ENCODE measurements at places on chromosomes 2 and 18.

DNA sequence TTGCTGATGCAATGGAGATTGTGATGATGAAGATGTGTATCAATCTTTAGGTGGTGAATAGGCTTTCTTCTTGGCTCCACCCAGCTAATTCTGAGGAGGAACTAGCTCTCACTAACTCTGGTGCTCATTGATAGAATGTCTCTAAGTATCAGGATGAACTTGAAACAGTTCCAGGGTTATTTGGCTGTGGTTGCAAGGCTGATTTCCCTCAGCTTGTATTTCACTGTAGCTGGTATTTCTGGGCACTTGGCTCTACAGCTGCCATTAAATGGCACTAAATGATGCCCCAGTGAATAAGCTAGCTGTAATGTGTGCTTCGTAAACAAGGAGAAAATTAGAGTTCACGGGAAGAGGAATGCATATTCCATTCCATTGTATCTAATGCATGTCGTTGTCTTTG lies 241.2 kb downstream of the RPIA start:
- DNase-seq, result no peak

DNA sequence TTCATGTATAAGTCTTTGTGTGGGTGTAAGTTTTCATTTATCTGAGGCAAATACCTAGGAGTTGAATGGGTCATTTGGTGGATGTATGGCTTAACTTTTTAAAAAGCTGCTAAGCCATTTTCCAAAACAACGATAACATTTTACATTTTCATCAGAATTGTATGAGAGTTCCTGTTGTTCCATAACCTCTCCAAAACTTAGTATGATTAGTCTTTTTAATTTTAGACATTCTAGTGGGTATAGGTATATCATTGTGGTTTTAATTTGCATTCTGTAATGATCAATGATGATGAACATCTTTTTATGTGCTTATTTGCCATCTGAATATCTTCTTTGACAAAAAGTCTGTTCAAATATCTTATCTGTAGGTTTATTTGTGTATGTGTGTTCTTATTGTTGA lies 74.4 kb upstream of the UGP2 start:
- no peak for DNase-seq

DNA sequence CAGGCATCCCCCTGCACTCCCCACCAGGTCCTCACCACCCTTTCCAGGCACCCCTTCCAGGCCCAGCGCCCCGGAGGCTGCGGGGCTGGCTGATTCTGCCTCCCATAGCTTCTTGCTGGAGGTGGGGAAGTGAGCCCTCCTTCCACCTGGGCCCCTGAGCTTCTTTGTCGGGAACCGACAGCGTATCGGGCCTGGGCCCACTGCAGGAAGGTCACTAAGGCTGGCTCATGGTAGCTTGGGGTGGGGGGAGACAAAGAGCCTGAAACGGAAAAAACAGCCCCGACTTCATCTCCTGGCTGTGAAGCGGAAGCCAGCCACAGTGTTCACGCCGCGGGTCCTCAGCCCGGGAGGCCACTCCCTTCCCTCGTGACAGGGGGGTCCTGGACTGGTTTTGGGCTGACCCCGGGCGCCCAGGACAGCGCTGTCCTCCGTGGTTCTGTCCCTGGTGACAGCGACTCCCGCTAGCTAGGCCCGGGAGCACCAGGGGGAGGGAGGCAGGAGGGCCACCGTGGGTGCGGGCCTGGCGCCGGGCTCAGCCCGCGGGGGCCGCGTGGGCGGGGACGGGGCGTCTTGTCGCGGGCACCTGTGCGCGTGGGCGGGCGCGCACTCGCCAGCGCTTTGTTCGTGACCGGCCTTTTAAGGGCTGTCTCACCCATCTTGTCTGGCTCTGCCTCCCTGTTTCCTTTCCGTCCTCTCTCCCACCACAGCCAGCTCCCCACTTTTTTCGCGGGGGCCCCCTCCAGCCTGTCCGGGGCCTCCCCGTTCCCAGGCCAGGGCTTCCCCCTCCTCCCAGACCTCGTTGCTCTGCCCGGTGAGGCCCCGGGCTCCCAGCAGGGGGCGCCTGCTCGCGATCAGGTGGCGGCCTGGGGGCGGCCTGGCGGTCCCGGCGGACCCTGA lies 64.9 kb downstream of the DNMT3A start:
- DNase-seq, result peak; percentile 44

DNA sequence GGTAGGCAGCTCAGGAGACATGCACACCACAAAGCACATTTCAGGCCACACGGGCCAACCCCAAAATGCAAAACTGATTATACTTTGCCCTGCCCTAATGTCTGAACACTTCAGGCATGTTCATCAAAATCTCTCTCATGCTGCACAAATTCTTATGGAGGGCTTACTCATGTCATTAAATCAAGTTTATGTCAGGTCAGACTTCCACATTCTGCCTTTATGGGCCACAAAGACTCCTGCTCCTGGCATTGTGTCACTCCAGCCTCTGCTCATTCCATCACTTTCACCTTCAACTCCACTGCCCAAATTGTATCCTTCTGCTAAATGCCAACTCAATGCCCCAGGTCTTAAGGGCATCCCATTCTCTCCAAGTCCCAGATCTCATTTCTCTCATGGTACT lies 9.2 kb downstream of the UXS1 start:
- DNase-seq, result no peak

- DNase-seq, result no peak
These were observed 16.3 kb downstream of the SLC3A1 start for GRCh38 chr2:44291281-44292248.

DNA sequence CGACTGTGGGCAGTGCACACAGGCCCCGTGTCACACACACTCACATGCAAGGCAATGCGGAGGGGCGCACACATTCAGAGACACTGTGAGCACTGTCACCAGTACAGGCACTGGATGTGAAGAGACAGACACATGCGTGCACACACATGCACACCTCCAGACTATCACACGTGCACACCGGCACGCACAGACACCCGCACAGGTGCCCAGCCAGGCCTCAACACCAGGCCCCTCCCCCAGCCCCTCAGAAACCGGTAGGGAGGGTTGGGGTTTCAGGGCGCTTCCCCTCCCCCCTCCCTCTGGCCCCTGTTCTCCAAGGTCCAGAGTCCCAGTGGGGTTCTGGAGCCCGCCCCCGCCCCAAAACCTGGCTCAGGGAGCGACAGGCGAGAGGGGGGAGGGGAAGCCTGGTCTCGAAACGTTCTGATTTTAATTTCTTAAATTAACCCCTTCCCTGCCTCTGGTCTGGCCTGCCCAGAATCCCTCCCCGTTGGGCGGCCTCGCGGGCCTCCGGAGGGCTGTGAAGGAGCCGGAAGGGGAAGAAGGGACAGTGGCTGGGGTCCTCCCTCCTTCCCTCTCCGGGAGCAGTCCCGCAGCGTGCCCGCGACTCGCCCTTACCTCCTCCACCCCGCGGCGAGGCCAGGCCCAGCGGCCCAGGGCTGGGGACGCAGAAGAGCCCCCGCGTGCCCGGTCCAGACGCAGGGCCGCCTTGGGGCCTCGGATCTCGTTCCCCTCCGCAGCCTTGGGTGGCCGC lies 558 bp downstream of the FBXO41 start:
- no peak for DNase-seq

GRCh38 chr2:71907503-71907902 lies 240.2 kb downstream of the CYP26B1 start:
- no peak for DNase-seq

- DNase-seq, result no peak
These were observed 7.7 kb upstream of the TMEM247 start for GRCh38 chr2:46471697-46472096.

DNA sequence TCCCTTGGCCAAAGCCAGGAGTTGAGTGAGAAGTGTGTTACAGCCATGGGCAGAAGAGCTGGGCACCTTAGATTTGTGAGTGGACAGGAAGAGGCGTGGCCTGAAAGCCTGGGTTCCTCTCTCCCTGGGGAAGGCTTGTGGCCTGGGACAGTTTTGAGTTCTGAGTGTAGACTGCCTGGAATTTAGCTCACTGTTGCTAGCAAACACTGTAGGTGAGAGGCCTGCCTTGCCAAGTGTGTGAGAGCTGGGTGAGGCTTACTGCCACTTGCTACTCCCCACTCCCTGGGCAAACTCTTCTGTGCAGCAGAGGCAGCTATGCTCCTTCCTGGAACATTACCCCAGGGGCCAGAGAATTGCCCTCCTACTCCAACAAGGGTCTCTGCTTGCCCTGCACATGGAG lies 150.0 kb upstream of the GALNT5 start:
- DNase-seq, result no peak

DNA sequence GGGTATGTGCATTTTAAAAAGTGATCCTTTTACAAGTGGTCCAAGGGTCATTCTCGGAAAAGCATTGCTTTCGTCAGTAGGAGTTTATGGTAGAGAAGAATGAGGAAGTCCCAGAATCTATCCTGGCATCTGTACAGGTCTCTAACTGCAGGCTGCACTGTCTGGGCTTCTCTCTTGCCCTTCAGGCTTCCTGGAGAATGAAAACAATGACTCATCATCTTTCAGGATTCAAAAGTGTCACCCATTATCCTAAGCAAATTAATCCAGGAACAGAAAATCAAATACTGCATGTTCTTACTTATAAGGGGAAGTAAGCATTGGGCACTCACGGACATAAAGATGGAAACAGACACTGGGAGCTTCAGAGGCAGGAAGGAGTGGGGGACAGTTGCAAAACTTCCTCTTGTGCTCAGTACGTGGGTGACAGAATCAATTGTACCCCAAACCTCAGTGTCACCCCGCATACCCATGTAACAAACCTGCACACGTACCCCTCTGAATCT lies 60.2 kb upstream of the TXNDC2 start:
- DNase-seq, result no peak

DNA sequence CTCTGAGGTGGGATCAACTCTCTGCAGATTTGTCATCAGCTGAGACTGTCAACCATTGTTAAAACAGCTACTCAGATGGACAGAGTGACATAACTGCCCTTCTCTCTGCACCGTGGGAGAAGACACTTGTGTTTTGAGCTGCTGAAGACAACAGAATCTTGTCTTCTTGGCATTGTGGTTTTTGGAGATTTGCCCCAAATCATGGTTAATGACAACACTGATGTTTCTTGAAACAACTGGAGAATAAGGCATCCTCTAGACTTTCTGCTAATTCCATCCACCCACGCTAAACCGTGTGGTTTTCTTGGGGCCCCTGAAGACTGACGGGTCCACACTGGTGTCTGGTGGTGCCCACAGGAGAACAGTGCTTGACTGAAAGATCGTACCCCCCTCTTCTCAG lies 39.5 kb downstream of the SH3BP4 start:
- no peak for DNase-seq

DNA sequence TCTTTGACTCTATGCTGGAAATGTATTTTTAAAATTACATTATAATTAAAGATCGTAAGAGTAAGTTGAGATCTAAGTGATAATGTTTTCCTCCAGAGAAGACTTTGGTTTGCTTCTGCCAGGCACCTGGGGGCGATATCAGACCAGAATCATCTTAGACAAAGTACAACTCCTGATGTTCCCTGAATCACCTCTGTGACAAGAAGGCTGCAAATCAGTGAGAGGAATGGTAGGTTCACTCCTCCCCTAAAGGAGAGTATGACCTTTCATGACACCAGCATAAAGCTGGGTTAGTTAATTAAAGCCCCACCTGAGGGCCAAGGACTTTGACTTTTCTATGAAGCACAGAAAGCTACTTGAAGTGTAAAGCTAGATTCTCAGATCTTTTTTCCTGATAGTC lies 114.4 kb upstream of the DTNA start:
- DNase-seq, result no peak

- no peak for DNase-seq
These were observed 62.5 kb downstream of the TGOLN2 start for GRCh38 chr2:85265304-85265703.

GRCh38 chr18:63292831-63293683 lies 26.5 kb downstream of the BCL2 start:
- DNase-seq, result no peak

DNA sequence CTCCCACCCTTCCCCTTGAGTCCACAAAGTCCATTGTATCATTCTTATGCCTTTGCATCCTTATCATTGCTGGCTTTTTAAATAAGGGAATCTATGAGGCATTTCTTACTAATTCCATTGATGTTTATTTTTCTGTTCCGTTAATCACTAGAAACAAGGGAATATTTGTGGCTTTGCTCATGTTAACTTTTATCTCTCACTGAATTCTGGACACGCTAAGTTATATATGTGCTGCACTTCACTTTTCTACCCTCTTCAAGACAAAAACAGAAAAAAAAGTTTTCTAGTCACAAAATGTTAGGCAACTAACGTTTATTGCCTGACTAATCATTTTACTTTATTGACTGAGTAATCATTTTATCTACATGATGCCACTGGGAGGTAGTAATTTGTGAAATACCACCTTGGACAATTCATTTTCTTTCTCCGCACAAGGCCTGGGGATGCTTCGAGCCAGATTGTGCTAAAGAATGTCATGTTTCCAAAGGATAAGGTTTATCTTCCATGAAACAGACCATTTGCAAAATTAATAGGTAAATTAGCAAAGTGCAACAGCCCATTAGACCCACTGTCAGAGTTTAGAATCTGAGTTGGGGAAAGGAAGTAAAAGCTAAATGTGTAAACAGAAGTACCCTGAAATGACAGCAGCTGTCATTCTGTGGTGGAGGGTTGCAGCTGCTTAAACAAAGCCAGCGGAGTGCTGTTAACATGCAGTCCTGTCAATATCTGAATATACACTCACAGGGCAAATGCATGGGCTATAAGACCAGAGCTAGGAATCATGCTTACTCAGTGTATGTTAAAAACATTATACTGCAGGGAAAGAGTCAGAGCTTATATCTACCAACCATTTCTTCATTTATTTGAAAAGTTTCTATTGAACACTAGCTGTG lies 658.7 kb downstream of the CNTNAP5 start:
- no peak for DNase-seq

DNA sequence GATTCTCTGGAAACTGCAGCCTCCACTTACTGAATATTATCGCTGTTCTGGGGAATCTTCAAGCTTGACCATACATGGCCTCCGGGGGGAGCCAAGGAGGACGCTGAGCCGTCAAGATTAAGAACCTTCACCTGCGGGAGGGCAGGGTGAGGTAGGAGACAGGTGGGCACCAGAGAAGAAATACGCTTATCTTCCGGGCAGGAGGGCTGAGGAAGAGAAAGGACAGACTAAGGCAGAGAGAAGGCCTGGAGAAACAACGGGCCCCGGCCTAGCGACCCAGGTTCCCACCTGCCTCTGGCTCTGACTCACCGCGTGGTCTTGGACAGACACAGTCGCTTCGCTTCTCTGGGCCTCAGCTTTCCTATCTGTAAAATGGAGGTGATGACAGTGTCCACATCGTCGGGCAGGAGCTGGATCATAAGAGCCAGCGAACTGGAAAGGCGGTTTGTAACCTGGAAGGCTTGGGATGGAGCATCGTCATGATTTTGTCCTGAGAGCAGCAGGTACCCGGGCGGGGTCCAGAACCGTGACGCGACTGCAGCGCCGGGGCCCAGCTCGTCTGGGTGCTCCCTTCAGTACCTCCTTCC lies 659 bp downstream of the ZNF142 start:
- DNase-seq, result no peak

- DNase-seq, result no peak
These were observed 84.2 kb downstream of the TTC27 start for GRCh38 chr2:32711908-32712501.

GRCh38 chr18:61605376-61606067 lies 272.3 kb downstream of the CDH20 start:
- no peak for DNase-seq
